ENCODE measurements at places on chromosomes 7 and 10.

DNA sequence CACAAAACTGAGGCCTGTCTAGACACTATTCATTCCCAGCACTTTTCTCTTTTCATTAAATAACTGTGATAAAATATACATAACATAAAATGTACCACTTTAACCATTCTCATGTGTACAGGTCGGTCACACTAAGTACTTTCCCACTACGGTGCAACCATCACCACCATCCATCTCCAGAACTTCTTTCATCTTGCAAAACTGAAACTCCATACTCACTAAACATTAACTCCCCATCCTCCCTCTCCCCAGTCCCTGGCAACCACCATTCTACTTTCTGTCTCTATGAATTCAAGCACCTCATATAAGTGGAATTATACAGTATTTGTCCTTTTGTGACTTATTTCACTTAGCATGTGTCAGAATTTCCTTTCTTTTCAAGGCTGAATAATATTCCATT lies 53.0 kb downstream of the ARHGAP12 start:
- no peak for DNase-seq

DNA sequence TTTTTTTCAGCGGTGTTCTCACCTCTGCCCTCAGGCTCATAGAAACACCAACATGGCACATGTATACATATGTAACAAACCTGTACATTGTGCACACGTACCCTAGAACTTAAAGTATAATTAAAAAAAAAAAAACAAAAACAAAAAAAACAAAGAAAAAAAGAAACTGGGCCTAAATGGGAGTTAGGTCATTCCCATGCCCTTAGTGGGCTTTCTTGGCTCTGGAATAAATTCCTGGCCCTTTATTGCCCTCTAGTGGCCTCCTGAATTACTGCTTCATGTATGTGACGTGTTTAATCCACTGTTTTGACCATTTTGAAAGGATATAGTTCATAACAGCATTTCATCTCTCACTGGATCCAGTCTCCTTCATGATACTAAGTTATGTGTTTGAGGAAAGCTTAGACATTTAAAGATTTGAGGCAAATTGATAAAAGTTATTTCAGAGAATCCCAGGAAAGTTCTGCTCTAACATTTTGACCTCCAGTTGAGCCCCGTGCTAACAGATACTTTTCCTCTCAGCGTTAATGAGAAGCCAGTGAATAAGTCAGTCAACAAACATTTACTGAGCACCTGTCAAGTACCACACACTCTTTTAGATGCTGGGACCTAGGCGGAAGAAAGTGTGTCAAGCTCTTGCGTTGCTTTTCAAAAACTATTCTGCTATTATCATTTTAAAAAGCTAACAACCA lies 54.7 kb upstream of the SYPL1 start:
- peak; percentile 55 for DNase-seq

GRCh38 chr7:133646472-133647315 lies 393.8 kb downstream of the EXOC4 start:
- no peak for DNase-seq

- no peak for DNase-seq
Measured at GRCh38 chr10:30683496-30683895, 53.9 kb upstream of the LYZL2 start.

DNA sequence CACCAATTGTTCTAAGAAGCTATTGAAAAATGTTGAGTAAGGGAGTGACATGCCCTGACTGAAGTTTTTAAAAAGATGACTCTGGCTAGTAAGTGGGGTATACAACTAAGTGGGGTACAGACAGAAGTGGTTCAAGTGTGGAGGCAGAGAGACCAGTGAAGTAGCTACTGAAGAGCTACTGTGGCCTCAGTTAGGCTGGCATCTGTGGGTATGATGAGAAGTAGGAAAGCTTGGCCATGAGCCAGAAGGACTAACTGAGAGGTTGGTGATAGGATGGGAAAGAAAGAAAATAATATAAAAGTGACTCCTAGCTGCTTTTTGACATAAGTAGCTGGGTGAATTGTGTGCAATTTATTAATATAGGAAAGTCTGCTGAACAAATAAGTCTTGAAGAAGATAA lies 176.6 kb downstream of the SEMA3D start:
- no peak for DNase-seq

- DNase-seq: no peak
Measured at GRCh38 chr10:6513476-6513875, 66.6 kb downstream of the PRKCQ start.

All from right lung (tissue), 10 donors.